ENCODE measurements at places on chromosomes 7 and 10.
A peak's percentile ranks its signal among the peaks of the same experiment; 100 is the strongest.

DNA sequence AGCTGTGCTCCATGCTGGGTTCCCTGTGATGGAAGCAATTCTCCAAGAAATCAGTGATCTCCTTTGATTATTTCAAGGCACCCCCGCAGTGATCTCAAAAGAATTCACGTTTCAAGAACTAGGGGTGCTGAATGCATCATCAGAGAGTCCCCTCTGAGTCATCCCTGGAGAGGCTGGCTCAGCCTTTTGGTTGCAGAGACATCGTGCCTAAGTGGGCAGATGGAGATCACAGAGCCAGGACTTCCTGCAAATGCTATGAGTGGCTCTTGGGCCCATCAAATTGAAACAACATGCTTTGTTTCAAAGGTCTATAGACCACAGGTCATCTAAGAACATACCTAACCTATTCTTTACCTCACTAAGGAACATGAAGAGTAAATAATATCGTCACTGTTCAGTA, 41.5 kb upstream of the PLEKHA1 start:
- no peak for DNase-seq

DNA sequence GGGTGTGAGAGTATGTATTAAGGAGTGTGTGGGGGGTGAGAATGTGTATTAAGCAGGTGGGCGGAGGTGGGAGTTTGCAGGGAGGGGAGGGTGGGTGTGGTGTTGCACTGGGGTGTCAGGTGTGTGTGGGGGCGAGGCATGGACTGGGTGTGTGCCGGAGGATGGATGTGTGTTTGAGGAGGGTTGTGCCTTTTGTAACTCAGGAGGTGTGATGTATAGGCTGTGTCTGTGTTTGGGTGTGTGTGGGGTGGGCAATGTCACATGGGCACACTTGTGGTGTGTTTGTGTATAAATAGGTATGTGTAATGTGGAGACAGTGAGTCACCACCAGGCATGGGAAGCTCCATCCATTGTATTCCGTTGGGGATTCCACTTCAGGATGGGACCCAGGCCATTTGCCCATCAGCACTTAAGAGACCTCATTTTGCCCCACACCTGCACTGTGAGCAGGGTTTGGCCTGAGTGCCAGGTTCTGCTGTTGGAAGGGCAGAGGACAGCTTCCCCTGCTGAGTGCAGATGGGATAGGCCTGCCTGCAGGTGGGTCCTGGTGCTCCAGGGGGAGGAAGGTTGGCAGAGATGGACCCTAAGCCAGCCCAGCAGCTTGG, 5.8 kb downstream of the UNC5B start:
- DNase-seq, result no peak

DNA sequence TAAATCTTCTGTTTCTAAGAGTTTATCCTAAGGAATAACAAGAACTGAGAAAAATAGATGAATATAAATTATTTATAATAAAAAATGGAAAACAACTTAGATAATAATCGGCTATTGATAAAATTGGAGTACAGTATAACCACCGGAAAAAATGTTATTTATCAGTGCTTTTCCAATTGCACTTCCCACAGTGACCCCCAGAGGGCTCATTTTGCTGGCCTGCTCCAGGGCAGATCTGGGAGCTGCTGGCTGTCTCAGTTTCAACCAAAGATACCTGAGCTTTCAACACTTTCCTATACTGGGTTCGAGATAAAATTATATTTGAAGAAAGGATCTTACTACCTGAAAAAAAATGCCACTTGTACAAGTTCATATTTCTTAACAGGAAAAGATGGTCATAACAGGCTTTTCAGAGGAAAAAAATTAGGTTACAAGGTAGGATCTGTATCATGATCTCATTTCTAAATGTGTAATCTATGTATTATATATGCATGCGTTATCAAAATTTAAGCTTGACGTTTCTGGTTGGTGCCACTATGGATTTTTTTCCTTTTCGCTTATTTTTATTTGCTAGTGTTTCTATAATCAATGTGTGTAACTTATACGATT, 165.7 kb downstream of the NPSR1 start:
- peak; percentile 17 for DNase-seq

DNA sequence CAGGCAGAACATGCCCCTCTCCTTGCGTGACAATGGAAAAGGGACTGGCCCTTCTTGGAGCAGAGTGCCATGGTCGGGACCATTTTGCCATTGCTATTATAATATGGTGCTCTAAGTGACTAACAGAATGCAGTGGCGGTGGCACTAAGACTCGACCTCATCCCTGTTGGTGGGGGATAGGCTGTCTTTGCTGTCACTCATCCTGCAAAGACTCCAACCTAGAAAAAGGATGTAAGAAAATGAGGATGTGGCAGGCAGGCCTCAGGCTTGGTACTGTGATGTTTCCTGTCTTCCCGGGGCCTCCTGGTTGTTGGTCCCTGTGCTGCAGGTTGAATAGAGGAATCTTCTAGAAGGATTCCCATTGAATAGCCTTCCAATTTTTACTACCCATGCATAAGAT, 18.6 kb downstream of the BLNK start:
- DNase-seq, result no peak

- DNase-seq, result peak; percentile 81
Observed at GRCh38 chr10:93702210-93703001, at the start of gene FRA10AC1. TSS of gene FRA10AC1 (minus strand) at chr10:93702592. CDS start at chr10:93700106, 2,486 bp downstream.

DNA sequence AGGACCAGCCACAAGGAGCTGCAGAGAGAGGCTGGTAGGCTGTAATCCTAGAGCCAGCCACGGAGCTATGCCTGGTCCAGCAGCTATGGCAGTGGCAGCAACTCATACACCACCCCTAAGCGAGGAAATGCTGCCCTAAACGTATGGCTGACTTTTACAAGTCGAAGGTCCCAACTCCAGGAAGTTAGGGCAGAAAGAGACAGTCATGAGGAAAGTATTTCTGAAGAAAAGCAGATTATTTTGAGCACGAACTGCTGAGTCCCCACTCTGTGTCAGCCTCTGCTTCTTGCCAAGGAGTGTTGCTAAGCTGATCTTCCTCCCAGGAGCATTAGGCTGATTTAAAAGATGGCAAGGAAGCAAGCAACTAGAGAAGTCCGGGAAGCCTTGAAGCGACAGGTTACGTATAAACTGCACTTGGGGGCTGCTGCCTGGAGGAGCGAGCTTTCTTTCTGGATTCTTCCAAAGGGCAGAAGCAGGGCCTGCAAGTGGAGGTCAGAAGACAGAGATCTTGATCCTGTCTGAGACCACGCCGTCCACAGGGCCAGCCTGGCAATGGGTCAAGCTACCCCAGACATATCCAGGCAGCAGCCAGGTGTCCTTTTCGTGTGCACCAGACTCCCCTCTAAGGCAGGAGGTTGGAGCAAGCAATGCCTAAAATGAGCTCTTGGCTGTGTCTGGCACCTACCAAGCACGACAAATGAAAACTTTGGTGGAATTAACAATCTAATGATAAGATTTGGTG, 39.4 kb downstream of the PLXNA4 start:
- DNase-seq, result no peak

DNA sequence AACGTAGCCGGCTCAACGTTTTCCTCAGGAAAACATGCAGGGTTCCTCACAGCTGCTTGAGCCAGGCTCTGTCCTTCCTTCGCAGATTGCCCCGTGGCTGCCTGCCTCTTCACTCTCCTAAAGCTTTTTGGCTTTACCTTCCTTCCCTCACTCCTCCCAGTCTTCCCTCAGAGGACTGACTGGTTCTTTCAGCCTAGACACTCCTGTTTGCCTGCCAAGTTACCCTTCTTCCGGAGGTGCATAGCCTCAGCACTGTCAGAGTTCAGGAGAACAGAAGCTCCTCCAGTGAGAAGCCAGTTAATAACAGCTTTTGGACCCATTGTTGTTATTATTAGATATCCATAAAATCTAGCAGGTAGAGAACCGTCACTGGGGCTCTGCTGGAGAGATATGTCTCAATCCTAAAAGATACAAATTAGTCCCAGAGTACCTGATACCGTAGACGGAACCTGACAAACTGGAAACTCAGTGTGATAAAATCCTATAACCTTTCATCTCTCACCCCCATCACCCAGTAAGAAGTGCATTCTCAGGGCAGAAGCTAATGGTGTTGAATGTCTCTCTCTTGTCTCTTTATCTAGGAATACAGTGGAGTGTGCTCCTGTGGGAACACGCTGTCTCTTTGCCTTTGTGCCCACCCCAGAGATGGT, 79.6 kb downstream of the SND1 start:
- DNase-seq, result no peak

DNA sequence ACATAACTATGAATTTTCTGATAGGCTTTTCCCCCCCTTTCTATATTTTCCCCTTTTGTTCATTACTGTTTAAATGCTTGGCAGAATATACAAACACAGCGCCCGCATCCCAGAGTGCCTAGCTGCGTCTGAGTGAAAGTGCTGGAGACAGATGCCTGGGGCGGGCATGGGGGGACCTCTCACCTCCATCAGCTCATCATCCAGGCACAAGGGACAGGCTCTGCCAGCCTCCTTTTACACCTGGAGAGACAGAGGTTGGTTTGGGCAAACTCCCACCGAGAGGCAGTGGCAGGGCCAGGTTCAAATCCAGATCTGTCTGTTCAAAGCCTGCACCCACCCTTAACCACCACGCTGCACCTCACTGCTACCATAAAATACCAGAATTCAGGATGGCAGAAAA, 104.5 kb downstream of the FAM53B start:
- DNase-seq, result no peak

DNA sequence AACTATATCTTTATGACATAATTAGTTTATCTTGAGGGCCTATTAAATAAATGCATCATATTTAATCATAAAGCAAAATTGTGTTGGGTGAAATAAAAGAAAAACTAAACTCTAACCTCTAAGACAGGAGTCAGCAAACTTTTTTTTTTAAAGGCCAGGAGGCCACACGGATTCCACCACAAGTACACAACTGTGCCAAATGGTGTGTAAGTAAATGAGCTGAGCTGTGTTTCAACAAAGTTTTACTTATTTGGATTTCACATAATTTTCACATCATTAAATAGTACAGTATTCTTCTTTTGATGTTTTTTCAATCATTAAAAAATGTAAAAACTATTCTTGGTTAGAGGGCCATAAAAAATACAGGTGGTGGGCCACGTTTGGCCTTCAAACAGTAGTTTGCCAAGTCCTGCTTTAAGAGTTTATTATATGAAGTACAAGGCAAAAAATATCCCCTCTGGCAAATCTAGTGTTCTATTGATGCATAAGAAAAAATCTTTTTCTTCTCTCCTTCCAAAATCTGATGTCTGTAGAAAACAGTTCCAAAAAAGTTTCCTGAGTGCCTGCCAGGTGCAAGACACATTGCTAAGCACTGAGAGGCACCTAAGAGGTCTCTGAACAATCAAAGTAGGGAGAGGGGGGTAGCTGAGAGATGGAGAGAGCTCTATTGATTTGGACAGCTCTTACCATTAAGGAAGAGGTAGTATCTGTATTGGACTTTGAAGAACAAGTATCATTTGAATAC, 26.5 kb upstream of the SPOCK2 start:
- DNase-seq, result no peak

GRCh38 chr10:98135222-98135899, 904 bp downstream of the R3HCC1L start:
- no peak for DNase-seq

GRCh38 chr7:7869036-7869435, 99.6 kb upstream of the GLCCI1 start:
- DNase-seq, result no peak

GRCh38 chr7:41333511-41333910, 369.4 kb downstream of the INHBA start:
- no peak for DNase-seq

- no peak for DNase-seq
Observed at GRCh38 chr7:35729061-35729783, 34.3 kb upstream of the HERPUD2 start.

GRCh38 chr7:75885036-75885435, 6.2 kb downstream of the RHBDD2 start:
- DNase-seq, result no peak

All from activated CD4-positive, alpha-beta T cell treated with anti-CD3 and anti-CD28 coated beads for 1 hour (primary cell).